ENCODE measurements at places on chromosomes 4 and X.

DNA sequence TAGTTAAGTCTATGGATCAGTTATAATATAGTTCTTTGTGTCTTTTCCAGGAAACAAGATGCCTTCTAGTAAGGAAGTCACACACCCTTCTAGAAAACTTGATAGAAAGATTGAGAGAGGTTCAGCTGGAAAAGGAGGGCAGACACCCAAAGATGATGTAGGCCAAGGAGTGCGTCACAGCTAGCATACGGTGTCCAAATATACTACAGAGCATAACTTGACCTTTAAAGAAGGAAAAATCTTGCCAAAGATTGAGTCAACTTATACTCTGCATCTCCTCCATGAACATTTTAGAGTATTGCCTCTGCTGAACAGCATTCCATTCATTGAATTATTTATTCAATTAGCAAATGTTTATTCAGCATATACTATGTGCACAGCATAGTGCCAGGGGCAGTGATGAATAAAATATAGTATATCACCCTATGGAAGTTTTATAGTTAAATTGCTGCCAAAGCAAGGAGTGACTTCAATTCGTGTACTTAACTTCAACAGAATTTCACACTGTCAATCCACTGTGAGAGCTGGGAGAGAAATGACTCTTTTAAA is 51.9 kb upstream of the SLC6A14 start:
- no peak for DNase-seq

DNA sequence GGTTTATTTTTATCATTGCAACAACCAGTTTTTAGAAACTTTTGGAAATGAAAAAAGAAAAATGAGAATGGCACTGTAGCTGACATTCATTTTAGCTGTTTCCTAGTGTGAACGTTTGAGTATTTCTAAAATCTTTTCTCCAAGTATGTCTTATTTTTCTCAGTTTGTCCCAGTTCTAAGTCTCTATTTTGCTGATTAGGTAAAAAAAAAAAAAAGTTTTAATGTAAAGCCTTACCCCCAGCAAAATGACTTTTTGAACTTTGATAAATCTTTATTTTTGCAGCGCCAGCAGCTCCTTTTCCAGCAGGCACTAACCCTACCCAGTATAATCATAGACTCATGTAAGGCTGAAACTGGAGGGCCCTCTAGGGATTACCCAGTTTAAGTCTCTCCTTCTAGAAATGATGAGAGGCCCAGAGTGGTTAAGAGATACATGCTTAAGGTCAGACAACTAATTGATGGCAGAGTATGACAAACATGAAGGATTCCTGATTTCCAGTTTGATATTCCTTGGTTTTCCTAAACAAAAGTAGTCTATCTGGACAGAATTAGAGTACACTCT is 84.3 kb upstream of the SLC4A4 start:
- DNase-seq, result no peak

GRCh38 chr4:65868096-65868824 is 198.0 kb upstream of the EPHA5 start:
- DNase-seq, result no peak

GRCh38 chr4:24470666-24471485 is 113.5 kb downstream of the DHX15 start:
- peak; percentile 57 for DNase-seq

- DNase-seq, result no peak
Measured at GRCh38 chr4:2417765-2418649, at the start of gene ZFYVE28. ZFYVE28 (minus strand) TSS chr4:2418645; CDS start chr4:2418323, 322 bp downstream.

GRCh38 chrX:40320819-40321218 is 223.1 kb upstream of the BCOR start:
- no peak for DNase-seq

- no peak for DNase-seq
Measured at GRCh38 chr4:4750187-4750586, 109.3 kb upstream of the MSX1 start.

- no peak for DNase-seq
Measured at GRCh38 chr4:175671491-175671934, 140.6 kb downstream of the GPM6A start.

DNA sequence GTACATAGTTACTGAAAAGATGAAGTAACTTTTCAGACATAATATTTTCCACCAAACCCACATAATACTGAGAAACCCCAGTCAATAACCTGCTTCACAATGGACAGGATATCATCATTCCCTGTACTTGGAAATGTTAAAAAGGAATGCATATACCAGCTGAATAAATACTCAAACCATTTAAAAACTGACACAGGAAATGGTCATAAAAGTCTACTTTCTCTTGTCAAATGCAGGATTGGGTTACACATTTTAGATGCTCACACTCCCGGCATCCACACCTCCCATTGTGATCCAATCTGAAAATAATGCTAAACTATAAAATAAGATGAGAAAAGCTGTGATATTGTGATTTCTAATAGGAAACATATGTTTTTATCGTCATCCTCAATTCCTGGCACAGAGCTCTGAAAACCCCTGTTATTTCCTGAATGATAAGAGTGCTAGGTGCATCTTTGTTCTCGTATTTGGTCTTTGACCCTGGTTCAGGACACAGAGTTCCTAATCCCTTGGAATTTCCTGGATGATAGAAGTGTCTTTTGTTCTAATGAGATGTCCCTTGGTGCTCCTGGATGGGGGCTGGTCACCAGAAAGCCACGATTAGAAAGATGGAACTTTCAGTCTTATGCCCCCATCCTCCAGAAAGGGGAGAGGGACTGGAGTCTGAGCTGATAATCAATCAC is 821.3 kb downstream of the TRIML1 start:
- DNase-seq, result no peak
